ENCODE measurements at places on chromosomes 11 and 22. TPM values are rescaled to one million over a fixed set of nuclear protein-coding genes. Genes with fewer than 3 reads are reported as not detected.

Gene OR4A47
- total RNA-seq = not detected

Gene TEX12
- total RNA-seq = not detected

Gene CCDC73
- 0.04 TPM for total RNA-seq

Gene MS4A14
- total RNA-seq = not detected

All from A549 treated with ZK216348 at 1 μM for 4 hours (cell line).